Kidney epithelial cell (primary cell): ENCODE measurements at places on chromosomes 3 and 15.

- no peak for DNase-seq
Measured at GRCh38 chr15:75235760-75236729, 22.1 kb upstream of the GOLGA6C start.

DNA sequence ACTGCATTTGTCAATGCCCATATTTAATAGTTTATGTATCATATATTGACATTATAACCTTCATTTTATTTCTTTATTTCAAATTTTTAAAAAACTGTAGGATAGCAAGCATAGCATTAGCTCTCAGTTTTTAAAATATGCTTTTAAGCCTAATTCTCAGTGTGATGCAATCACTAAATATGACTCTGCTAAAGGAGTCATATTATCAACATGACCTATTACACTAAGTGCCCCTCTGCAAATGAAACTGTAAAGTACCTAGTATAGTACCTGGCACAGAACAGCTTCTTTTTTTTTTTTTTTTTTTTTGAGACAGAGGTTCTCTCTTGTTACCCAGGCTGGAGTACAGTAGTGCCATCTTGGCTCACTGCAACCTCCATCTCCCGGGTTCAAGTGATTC is 179.4 kb upstream of the CGNL1 start:
- no peak for DNase-seq

DNA sequence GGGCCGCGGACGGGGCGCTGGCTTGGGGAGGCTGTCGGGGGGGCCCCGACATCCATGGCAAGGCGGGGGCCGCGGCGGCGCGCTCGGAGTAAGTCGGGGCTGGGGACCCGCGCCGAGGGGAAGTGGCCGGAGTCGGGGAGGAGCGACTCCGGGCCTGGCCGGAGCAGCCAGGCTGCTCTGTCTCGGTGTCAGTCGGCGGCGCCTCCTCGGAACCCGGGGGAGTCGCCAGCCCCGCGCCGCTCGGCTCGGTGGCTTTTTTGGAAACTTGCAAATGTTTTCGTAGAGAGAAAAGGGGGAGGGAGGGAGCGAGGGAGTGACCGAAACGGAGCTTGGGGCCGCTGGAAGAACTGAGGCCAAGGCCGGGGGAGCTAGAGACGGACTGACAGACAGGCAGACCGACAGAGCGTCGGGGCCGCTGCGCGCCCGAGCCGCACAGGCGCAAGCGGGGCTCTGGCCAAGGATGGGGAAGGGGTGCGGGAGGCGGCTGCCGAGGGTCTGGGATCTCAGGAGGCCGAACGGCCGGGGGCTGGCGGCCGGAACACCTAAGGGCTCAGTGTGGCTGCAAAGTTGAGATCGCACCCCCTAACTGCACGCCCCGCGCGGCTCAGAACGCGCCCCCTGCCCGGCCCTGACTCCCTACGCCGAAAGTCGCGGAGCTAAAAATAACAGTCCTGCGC is 5.0 kb downstream of the PTH1R start:
- no peak for DNase-seq

GRCh38 chr3:32719335-32719734 is 34.3 kb downstream of the CNOT10 start:
- DNase-seq = no peak

GRCh38 chr15:40941068-40941527 is 12.0 kb downstream of the DLL4 start:
- no peak for DNase-seq

- DNase-seq = no peak
Measured at GRCh38 chr15:38521316-38521715, 43.3 kb downstream of the RASGRP1 start.

DNA sequence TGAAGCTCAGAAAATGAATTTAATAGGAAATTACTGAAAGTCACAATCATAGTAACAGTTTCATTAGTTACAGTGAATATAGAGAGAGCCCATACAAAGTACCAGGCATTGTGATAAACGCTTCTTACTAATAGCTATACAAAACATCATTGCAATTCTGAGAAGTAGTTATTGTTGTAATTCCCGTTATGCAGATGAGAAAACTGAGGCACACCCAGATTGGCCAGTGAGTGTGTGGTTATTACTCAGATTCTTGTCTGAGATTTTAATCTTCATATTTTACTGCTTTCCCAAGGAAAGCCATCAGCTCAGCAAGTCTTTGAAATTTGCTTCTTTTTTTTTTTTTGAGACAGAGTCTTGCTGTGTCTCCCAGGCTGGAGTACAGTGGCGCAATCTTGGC is 14.3 kb downstream of the FLNB start:
- no peak for DNase-seq

GRCh38 chr3:174710612-174711011 is 148.5 kb upstream of the NAALADL2 start:
- DNase-seq = no peak

GRCh38 chr15:78353093-78353492 is 12.9 kb downstream of the CRABP1 start:
- DNase-seq = no peak
